ENCODE measurements at places on chromosomes 7 and 10.

DNA sequence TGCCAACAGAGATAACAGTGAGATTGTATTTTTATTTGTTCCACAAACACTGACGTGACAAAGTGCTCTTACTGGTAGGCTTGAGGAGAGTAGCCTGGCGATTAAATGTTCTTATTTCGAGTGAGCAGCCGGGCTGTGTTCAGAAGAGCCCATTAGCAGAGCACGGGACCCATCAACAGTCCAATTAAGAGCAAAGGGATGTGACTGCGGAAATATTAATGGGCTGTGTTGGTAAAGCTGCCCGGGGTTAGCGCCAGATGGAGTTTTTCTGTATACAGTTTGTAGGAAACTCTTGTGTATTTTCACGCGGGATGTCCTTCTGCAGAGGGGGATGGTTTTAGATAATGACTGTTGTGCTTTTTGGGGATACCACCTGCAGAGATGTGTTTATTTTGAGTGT lies 104.3 kb downstream of the KIAA1217 start:
- DNase-seq: no peak

- DNase-seq: peak; percentile 29
These were observed 25.8 kb upstream of the PPP2R2D start for GRCh38 chr10:131874991-131875451.

DNA sequence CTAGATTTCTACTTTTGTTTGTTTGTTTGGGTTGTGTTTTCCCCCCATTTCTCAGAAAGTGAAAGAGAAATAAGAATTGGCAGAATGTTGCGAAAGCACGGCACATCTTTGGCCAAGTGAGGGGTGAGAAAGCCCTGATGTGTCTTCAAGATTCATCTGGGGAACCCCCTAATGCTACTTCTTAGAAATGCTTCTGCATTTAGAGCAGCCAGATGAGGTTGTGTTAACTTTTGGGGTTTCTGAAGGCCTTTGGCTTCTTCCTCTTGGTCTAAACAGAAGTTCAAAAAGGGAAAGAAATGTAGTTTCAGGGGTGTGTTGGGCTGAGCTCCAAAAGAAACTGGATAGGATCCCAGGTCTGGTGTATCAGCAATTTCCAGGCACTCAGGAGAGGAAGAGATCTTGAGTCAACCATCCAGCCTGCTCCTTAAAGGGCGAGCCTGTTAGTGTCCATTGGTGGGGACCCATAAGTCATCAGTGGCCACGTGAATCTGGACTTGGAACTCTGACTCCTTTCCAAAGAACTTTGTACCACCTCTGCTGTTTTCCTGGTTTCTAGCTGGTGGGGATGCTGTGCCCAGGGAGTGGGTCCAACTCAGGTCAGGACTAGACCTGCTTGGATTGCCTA lies 6.5 kb downstream of the DUSP5 start:
- DNase-seq: peak; percentile 32

DNA sequence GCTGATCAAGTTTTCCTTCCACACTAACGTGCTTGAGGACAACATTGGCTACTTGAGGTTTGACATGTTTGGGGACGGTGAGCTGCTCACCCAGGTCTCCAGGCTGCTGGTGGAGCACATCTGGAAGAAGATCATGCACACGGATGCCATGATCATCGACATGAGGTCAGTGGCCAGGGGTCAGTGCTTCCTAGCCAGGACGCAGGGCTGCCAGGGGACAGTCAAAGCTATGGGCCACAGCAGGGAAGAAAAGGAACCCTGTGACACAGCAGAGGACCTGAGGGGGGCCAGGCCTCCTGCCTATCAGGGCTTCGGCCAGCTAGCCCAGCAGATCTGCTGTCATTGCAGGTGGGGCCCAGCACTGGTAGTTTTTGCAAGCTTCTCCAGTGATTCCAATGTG lies 5.2 kb downstream of the RBP3 start:
- no peak for DNase-seq

DNA sequence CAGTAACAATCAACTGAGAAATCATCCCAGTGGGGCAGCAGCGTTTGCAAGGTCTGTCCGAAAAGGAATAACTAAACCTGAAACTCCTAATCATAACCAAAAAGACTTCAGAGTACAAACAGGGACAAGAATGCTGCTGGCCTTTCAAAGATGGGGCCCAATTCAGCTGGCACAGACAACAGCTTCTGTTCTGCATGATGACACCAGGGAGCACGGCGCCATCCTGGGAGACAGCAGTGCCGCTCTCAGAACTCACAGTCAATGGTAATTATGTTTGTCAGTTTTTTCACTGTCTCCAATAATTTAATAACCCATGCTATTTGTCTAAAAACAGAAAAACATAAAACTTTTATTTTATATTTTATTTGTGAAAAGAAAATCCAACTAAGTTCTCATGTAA lies 90.0 kb downstream of the LARP4B start:
- peak; percentile 12 for DNase-seq

DNA sequence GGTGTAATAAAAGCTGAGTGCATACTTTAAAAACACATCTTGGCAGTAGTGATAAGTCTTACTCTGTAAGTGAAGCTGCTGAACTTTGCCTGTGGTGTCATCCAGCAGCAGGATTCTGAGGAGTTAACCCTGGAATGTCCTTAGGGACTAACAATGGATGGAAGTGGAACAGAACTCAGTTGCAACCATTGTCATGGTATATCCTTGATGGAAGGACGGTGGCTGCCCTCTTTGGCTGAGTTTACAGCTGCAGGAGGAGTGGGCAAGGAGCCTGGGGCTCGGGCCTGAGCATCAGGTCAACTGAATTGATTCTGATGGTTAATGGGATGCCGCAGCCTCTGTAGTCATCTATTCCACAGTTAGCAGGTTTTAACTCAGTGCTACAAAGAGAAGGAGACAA lies 56.2 kb downstream of the MRC1 start:
- no peak for DNase-seq

GRCh38 chr7:30278376-30278775 lies 6.0 kb upstream of the ZNRF2 start:
- no peak for DNase-seq

DNA sequence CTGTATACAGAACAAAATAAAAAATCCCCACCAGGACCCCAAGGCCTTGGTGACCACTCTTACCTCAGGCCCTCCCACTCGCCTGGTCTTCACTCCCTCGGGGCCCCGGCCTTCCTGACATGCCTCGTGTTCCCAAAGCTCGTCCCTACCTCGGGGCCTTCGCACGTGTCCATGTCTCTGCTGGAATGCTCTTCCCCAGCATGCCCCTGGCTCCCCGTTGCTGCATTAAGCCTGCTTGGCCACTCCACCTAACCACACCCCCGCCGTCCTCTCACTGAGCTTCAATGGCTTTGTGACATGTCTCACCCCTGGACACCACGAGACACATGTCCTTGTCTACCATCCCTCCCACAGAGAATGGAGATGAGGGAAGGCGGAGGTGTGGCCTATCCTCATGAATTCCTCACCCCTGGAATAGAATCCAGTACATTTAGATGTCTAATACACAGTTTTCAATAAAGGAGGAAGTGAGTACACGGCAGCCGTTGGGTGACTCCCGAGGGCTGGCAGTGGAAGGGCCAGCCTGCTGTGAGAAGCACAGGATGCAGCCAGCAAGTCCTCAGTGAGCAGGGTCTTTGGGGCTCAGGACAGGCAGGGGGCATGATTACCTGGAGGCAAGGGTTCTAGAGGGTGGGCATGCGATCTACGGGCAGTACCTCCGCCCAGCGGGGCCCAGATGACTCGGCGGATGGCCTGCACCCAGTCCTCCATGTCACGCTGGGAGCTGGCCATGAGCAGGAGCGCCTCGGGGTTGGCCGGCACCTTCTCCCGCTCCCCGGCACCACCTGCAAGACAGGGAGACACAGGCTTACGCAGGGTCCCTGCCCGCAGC lies 125.7 kb downstream of the ARHGAP22 start:
- no peak for DNase-seq

GRCh38 chr7:40437498-40437897 lies 302.7 kb downstream of the SUGCT start:
- DNase-seq: no peak

GRCh38 chr7:143934526-143935325 lies at the start of gene OR2F2:
OR2F2 (plus strand) TSS chr7:143935233; CDS start chr7:143935233, 0 bp downstream.
- no peak for DNase-seq

- no peak for DNase-seq
These were observed 1.4 kb downstream of the BTAF1 start for GRCh38 chr10:91925022-91925320.

GRCh38 chr10:66466622-66467021 lies 459.2 kb upstream of the LRRTM3 start:
- DNase-seq: no peak

DNA sequence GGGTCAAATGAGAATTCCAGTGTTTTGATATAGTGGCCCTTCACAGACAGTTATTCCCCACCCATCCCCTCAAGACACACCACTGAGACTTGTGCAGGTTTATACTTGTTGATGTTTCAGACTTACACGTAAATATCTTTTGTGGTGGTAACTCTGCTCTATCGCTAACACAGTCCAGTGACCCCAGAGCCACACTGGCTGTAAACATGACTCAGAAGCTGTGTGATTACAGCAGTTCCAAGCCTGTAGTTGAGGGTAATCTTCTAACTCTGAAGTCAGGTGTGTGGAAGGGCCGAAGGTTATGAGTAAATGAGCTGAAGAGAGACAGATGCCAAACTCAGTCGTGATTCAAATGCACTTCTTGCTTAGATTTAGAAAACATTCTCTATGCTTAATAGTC lies 19.4 kb downstream of the NOBOX start:
- DNase-seq: no peak

- DNase-seq: no peak
These were observed 153.2 kb downstream of the TCF7L2 start for GRCh38 chr10:113103131-113103840.

- peak; percentile 38 for DNase-seq
These were observed 51.1 kb upstream of the PODXL start for GRCh38 chr7:131607291-131608115.

- no peak for DNase-seq
These were observed 113.0 kb downstream of the SGMS1 start for GRCh38 chr10:50510517-50511473.

DNA sequence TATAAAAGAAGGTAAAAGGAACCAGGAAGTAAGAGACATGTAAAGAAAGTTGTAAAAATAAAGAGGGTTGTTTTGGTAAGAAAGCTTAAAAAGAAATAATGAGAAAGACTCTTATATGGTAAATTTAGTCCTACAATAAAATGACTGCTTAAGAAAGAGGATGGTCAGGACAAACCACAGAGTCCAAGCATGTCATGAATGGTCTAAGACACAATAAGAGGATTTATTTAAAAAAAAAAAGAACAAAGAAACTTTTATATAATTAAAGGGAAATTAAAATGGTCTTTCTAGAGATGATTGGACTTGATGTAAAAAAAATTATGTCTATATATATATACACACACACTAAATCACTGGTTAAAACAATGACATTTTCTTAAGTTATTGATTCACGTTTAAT lies 18.2 kb downstream of the ATAD1 start:
- no peak for DNase-seq

Measured in C1 segment of cervical spinal cord (tissue), 14 donors.